Bronchial epithelial cell (primary cell): ENCODE measurements at places on chromosomes 16 and 17. TPM values are rescaled to one million over a fixed set of nuclear protein-coding genes. Genes with fewer than 3 reads are reported as not detected.

Gene SOX15
- total RNA-seq = 23.4 and 41.7 TPM in 2 replicates

DNA sequence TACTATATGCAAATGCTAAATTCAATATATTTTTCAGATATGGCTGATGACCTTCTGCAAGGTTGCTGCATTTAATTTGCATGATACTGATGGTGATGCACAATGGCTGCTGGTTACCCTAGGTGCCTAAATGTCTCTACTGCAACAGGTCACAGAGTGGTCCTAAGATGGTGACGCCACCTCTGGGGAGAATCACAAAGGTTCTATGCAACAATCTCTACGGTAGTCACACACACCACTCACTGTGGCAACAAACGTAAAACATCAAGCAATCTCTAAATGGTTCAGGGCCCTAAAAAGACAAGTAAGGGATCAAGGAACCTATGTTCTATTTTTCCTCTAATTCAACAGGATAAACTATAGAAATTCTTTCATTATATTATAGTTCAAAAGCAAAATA is 293.3 kb downstream of the CEP112 start:
- DNase-seq = no peak

DNA sequence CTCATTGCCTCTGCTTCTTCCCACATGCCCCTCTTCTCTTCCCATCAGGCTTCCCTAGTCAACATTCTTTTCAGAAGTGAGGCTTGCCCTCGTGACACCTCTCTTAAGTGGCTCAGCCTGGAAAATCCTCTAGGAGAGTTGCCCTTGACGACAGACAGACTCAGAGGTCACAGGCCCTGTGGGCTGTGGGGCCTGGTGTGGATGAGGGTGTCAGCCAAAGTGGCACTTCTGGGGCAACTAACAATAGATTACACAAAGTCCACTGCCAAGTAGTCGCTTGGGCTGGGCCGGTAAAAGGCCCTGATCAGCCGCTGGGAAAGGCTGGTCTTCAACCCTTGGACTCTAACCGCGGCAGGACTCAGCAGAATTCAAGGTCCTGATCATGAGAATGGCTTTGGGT is 33.7 kb upstream of the METTL16 start:
- no peak for DNase-seq

GRCh38 chr16:53922807-53923571 is 219.0 kb downstream of the FTO start:
- no peak for DNase-seq

DNA sequence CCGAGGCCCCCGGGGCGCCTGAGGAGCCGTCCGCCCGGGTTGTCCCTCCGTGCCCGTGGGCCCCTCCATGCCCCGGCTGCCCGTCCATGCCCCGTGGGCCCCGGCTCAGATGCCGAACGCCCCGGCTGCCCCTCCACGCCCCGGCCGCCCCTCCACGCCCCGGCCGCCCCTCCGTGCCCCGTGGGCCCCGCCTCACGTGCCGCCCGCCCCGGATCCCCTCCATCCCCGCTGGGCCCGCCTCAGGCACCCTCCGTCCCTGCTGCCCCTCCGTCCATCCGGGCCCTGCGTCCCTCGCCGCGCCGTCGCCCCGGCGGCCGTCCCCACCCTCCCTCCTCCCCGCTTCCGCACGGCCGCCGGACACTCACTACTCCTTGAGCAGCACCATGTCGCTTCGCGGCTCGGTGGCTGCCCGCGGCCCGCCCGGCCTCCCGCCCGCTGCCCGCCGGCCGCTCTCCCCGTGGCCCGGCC is 382 bp downstream of the PITPNA start:
- no peak for DNase-seq

Gene ASB16
- not detected in 2 replicates for total RNA-seq

DNA sequence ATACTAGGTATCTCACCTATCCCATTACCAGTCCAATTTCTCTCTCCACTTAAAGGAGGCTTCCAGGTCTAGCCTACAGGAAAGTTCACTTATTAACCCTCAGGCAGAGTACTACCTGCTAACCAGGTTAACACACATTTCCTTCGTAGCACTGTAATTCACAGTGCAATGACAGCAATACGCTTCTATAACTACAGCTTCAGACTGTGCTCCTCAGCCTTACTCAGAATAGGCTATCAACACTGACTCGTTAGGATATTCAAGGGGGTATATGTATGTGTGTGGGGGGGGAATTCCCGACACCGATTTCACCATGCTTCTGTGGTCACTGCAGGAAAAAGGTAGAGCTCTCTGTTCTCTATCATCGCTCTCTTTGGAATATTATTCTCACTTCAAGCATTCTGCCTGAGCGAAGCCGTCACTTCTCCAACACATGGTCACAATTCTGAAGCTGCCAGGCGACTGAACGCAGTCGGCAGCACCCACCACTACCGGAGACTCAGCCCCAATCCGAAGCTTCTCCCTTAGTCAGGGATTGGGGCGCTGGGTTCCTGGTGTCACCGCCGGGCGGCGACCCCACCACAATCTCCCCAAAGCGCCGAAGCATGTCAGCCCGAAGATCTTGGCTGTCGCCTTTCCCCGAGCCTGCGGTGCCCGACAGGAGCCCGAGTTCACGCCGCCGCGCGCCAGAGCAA is 618 bp downstream of the GGA3 start:
- DNase-seq = peak; percentile 30

Gene INCA1
- 0.13 and 0.53 TPM in 2 replicates for total RNA-seq

DNA sequence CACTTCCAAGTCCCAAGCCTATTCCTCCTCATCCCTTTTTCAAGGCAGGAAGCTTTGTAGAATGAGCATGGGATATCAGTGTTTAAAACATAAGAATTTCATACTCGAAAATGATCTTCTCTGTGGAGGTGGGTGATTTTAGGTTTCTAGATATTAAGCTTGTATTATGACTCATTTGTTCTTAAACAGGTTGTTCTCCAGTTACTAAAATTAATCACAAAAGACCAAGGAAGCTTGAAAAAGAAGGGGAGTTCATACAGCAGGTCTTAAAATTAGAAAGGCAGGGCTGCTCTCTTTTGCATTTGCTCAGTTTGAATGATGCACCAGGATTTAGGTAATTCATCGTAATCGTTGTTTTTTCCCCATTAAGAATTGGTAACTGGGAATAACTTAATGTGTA is 208.7 kb downstream of the PRKCA start:
- DNase-seq = peak; percentile 56

- no peak for DNase-seq
Measured at GRCh38 chr17:35617505-35617904, 30.4 kb downstream of the AP2B1 start.

DNA sequence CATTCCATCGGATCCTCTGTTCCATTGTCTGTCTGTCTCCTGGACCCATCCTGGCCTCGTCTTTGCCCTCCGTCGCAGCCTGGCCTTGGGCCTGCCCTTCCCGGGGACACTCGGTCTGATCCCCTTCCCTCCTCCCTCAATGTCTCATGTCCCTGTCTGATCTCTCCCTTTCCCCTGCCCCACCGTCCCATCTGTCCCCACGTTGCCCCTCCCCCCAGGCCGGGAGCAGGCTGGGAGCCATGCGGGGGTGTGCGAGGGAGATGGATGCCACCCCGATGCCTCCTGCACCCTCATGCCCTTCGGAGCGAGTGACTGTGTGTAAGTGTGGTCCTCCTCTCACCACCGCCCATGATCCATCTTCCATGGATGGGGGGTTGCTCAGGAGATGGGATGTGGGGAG is 5.3 kb upstream of the ATP2A1 start:
- no peak for DNase-seq

DNA sequence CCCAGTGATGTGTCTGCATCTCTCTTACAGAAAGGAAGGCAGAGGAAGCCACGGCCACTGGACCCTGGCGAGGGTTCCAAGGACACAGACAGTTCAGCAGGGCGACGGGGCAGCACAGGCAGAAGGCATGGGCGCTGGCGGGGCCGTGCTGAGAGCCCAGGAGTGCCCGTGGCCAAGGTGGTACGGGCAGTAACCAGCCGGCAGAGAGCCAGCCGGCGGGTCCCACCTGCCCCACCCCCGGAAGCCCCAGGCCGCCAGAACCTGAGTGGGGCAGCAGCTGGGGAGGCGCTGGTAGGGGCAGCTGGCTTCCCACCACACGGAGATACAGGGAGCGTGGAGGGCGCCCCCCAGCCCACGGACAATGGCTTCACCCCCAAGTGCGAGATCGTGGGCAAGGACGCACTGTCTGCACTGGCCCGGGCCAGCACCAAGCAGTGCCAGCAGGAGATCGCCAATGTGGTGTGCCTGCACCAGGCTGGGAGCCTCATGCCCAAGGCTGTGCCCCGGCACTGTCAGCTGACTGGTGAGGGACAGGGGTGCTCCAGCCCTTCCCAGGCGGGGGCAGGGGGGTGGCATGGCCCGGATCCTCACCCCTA is 7.8 kb downstream of the XYLT2 start:
- no peak for DNase-seq

DNA sequence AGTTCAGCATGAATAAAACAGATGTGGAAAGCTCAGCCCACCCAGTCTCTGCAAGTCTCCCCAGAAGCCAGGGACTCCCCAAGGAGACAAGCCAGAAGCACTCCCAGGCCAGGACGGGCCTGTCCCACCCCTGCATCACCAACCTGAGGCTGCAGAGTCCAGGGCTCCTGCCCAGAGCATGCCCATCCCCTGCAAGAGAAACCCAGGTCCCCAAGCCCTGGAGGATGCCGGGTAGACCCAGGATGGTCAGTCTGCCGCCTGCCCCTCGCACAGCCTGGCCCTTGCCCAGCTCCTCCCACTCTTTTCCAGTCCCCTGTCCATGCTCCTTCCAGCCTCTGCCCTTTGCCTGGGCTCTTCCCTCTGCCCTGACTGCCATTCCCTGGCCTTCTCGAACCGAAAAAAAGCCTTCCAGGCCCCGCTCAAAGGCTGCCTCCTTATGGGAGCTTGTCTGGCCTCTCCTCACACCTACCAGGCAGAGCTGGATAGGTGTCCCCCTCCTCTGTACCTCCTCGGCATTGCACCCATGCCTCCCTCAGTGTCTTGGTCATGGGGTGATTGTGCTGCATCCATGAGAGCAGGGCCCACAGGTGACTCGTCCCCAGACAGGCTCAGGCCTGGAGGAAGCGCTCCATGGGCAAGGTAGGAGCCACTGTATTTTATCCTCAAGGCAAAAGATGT is 44.8 kb downstream of the BEAN1 start:
- DNase-seq = peak; percentile 39

- no peak for DNase-seq
Measured at GRCh38 chr17:77237232-77238008, 96.7 kb downstream of the SEC14L1 start.

DNA sequence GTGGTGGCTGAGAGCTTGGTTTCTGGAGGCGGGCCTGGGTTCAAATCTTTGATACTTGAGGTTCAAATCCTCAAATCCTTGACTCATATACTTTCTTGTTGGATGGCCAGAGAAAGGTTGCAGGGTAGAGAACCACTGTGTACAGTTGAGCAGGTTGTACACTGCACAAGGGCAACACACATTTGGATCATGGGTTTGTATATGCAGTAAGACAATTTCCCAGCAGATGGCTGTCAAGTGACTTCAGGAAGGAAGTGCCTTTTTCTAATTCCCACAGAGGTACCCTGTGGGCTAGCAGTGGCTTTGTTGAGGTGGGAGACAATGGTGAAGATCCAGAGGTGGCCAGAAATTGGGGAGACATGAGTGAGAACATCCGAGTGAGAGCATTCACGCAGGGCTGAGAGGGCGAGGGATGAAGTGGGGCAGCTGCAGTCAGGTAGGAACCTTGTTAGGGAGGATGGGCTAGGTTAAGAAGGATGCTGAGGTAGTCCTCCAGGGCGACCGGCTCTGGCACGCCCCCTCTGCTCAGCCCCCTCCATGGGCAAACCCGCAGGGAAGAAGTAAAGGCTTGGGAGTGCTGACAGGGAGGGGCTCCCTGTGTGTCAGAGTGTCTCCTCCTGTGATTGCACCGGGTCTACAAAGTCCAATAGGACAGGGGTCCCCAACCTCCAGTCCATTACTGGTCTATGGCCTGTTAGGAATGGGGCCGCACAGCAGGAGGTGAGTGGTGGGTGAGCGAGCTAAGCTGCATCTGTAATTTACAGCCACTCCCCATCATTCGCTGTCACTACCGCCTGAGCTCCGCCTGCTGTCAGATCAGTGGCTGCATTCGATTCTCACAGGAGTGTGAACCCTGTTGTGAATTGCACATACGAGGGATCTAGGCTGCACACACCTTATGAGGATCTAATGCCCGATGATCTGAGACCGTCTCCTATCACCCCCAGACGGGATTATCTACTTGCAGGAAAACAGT is 2.7 kb downstream of the C16orf89 start:
- no peak for DNase-seq

DNA sequence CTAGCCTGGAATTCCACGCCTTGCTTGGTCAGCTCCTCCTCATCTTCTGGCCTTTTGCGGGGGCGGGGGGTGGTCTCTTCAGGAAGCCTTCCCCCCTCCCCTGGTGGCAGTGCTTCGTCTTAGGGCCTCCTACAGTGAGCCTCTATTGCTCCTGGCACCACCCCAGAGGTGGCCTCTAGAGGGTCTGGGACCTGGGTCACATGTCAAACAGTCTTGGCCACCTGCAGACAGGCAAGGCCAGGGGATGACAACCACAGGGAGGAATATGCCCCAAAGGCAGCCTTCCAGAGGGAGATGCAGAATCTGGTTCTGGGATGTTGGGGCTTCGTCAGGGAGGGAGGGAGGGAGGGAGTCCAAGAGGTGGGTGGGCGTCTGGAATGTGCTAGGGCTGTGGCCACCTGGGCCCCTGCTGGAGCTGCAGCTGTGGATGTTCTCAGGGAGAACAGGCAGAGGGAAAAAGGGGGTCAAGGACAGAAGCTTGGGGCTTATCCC is 50.6 kb downstream of the SMPD3 start:
- no peak for DNase-seq

DNA sequence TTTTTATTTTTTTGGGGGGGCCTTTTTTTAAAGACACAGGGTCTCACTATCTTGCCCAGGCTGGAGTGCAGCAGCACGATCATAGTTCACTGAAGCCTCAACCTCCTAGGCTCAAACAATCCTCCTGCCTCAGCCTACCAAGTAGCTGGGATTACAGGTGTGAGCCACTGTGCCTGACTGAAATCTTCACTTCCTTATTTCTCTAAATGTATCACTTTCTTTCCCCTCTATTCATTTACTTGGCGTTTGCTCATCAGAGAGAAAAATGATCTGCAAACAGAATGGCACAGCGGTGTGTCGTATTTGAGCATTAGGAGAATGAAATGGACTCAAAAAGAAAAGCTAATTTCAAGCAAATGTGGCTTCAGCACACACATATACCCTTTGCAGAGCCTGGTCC is 44.3 kb upstream of the CDH5 start:
- no peak for DNase-seq

- peak; percentile 40 for DNase-seq
Measured at GRCh38 chr17:81926451-81927151, 934 bp downstream of the MAFG start.

Gene TLCD1
- 6.5 and 7.4 TPM in 2 replicates for total RNA-seq

- no peak for DNase-seq
Measured at GRCh38 chr16:54411544-54411943, 125.0 kb upstream of the IRX3 start.
